ENCODE measurements at places on chromosomes 5 and 9. TPM values are rescaled to one million over a fixed set of nuclear protein-coding genes. Genes with fewer than 3 reads are reported as not detected.

GRCh38 chr5:170907758-170908157, 45.9 kb downstream of the RANBP17 start:
- H3K4me1 ChIP-seq = no peaks in the 10 kb centered on the region
- H3K27me3 ChIP-seq = no peaks in the 10 kb centered on the region
- no peak overlapping the region for H3K27ac ChIP-seq
- no peak for DNase-seq
- H3K36me3 ChIP-seq = no peaks in the 10 kb centered on the region
- H3K4me3 ChIP-seq = no peak overlapping the region

The PCDHA12 gene
- total RNA-seq = 1.1 TPM

DNA sequence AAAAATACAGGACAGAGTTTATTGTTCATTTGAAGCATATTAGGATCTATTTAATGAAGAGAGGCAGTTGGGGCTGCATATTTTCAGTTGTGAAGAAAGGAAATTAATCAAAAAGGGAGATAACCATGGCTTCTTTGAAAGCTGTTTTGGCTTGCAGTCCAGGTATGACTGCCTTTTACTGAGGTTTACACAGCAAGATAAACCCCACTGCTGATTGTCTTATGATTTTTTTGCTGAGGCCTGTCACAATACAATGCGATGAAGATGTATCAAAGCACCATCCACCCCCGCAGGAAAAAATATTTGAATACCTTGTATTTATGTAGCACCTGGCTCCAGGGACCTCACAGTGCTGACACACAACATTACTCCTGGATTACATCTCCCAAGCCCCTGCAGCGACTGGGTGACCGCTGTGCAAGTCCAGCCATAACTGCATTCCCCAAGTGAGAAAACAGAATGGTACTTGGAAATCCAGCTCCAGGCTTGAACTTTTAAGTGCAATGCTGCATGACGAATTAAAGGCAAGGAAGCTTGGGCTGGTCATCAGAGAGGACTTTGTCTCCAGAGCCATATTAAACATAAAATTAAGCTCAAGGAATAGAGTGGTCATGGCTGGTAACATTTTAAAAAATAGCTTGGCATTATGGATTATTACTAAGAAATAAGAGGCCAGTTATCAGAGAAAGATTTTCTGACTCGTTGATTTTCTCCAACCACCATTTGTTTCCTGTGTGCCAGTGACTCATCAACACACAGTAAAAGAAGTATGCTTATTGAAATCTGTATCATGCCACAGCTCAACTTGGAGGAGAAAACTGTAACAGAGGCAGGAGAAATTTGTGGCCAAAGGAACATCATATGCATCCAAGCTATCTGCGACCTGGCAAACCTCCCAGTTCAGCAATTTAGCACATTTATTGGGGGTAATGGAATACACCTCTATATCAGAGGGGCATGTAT, 374.2 kb downstream of the MAN2A1 start:
- no peak for DNase-seq
- no peaks in the 10 kb centered on the region for H3K27me3 ChIP-seq
- no peaks in the 10 kb centered on the region for H3K36me3 ChIP-seq
- H3K27ac ChIP-seq = no peak overlapping the region
- H3K4me3 ChIP-seq = no peak overlapping the region
- H3K4me1 ChIP-seq = no peaks in the 10 kb centered on the region

The CDC20B gene
- not detected for total RNA-seq

DNA sequence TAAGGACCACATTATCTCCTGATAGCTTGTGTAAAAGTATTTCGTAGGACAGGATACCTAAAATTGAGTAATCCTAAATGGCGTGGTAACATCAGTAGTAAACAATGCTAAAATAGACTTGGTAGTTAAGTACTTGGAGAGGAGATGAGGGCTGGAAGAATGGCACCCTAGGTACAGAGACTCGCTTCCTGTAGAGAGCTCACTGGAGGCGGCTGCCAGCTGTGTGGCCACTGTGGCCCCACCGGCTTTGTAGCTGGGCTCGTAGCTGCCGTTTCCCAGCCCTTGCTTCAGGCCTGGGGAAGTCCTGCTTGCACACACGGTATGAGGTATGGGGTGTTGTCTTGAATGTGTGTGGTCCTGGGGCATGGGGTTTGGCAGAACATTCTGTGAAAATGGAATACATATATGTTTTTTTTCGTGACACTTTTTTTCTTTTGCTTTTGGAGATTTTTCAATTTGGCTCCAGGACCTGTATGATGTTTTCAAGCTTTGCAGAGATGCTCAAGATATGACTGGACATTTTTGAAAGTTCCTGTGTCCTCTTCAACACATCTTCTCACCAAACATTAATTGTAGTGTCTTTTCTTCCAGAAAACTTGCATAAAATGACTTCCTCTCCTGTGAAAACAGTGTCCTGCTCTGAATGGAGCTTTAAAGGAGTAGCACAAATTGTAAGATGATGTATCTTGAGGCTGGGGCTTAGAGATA, 58.0 kb downstream of the RCL1 start:
- H3K4me3 ChIP-seq = no peak overlapping the region
- no peak overlapping the region for H3K27ac ChIP-seq
- no peak for DNase-seq
- H3K27me3 ChIP-seq = no peaks in the 10 kb centered on the region
- no peaks in the 10 kb centered on the region for H3K4me1 ChIP-seq

All from Peyer's patch (tissue), 4 donors.